ENCODE measurements at places on chromosomes 13 and 19.
A peak's percentile ranks its signal among the peaks of the same experiment; 100 is the strongest.

GRCh38 chr13:69857183-69857821 is 250.3 kb upstream of the ATXN8OS start:
- no peak for DNase-seq

- DNase-seq = peak; percentile 30
These were observed 557 bp downstream of the PSPC1 start for GRCh38 chr13:19782049-19782726.

DNA sequence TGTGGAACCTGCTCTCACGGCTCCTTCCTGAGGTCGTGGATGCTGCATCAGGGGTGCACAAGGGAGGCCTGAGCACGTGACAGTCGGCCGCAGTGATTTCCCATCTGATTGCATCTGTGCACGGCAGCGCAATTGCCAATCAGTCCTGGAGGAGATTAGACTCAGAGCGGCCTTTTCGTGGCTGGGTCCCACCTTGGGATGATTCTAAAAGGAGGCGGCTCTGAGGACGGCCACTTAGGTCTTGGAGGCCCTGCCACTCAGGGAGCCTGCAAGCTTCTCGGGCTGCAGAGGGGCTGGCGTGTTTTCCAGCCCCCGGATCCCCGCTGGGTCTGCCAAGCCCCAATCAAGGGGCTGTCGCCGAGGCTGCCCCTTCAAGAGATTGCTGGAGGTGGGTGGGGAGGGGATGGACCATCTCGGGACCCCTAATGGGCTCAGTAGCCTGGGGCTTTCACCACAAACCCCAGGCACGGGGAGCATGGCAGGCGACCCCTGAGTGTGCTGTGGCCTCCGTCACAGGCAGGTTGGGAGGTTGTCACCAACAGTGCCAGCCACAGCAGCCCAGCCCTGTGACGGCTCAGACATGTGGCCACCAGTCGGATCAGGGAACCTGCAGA is 51.6 kb downstream of the SOX1 start:
- no peak for DNase-seq

DNA sequence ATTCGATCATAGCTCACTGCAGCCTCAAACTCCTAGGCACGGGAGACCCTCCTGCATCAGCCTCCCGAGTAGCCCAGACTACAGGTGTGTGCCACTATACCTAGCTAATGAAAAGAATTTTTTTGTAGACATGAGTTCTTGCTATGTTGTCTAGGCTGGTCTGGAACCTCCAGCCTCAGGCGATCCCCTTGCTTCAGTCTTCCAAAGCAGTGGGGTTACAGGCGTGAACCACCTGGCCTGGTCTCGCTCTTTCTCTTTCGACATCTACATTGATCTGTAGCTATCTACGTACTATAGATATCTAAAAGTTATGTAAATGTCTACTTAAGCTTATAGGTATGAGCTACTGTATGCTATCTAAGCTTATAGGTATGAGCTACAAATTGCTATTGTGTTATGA is 32.4 kb downstream of the NUMBL start:
- DNase-seq = no peak

- DNase-seq = no peak
These were observed 38.4 kb upstream of the TCF3 start for GRCh38 chr19:1690699-1691307.

GRCh38 chr13:112573710-112574109 is 14.2 kb downstream of the TUBGCP3 start:
- no peak for DNase-seq

GRCh38 chr19:38699027-38699346 is 45.3 kb downstream of the CAPN12 start:
- no peak for DNase-seq

DNA sequence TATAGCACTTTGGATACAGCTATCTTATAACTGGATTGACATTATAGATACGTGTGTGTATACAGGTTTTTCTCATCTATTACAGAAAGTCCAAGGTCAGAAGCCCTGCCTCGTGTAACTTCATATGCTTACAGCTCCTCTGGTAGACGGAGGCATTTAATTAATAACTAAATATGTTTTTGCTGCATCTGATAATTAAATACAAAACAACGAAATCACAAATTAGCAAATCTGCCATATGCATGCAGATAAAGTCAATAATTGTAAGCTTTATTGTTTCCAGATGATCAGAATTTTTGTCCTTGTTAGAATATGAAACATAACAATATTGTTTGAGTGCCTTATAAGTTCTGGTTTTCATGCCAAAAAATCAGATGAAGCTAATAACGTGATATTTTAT is 717.7 kb downstream of the LIG4 start:
- no peak for DNase-seq

- no peak for DNase-seq
These were observed 11.0 kb downstream of the SIGLEC11 start for GRCh38 chr19:49949742-49950589.

DNA sequence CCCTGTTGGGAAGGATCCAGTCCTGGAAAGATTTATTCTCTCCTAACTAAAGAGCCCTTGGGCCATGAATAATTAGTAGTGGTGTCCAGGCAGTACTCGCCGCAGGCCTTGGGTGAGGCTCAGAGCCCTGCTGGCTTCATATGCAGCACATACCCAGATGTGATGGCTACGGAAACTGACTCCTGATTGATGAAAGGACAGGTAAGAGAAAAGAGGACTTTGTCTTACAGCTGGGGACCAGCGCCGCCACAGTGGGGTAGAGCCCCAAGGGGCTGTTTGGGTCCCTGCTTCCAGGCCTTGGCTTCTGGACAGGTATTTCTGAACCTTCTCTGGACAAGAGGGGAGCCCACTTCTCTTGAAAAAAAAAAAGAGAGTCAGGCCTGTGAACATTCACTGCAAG is 1680.8 kb downstream of the EFNB2 start:
- DNase-seq = no peak

- DNase-seq = no peak
These were observed 46.8 kb downstream of the ARHGEF18 start for GRCh38 chr19:7395360-7396066.

GRCh38 chr13:108708921-108709320 is 79.5 kb downstream of the MYO16 start:
- DNase-seq = no peak

GRCh38 chr13:75285310-75285709 is 196.7 kb downstream of the TBC1D4 start:
- no peak for DNase-seq

DNA sequence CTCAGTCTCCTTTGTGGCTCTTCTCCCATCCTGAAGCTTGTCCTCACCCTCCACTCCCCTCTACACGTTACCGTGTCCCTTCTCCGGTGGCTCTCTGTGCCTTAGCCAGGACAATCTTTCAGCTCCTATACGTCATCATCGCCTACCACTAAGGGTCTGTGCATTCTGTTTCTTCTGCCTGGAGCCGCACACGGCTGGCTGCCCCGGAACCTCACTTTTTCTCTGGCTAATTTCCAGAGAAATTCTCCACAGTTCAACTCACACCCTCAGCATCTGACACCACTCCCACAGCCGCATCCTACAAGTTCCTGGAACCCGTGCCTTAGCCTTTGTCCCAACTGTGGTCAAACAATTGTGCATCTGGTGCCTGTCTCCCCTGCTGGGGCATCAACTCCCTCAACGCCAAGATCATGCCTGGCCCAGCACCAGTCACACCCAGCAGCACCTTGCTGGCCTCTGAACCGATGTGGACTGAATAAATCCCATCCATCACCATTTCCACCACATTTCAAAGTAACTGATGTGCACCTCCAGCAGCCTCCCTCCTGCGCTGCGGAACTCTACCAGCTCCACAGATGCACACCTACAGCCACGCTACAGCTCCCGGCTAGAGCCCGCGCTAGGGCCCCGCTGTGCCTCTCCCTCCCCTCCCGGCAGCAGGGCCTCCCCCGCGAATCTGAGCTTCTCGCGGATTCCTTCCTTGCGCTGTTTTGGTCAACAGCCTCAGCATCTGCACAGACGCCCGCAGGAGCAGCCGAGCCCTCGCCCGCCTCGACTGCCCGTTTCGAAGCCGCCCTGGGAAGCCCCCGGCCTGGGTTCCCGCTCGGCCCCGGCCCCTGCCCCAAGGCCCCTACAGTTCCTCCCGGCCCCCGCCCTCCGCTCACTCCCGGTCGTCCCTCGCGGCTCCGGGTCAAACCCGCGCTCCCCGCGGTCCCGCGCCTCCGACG is 689 bp downstream of the DCUN1D2 start:
- DNase-seq = peak; percentile 15

GRCh38 chr13:98761126-98761985 is 8.9 kb upstream of the SLC15A1 start:
- DNase-seq = no peak

DNA sequence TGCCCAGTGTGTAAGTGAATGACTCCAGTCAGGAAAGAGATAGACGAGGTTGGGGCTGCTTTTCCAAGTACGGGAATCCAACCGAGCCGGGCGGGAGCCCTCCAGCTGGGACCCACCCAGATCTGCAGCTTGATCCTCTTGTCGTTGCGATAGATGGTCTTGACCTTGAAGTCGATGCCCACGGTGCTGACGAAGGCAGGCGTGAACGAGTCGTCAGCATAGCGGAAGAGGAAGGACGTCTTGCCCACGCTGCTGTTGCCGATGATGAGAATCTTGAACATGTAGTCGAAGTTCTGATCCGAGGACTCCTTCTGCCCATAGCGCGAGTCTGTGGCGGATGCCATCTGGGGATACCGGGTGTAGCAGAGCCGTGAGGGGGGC is 1.5 kb downstream of the RAB3A start:
- DNase-seq = no peak

DNA sequence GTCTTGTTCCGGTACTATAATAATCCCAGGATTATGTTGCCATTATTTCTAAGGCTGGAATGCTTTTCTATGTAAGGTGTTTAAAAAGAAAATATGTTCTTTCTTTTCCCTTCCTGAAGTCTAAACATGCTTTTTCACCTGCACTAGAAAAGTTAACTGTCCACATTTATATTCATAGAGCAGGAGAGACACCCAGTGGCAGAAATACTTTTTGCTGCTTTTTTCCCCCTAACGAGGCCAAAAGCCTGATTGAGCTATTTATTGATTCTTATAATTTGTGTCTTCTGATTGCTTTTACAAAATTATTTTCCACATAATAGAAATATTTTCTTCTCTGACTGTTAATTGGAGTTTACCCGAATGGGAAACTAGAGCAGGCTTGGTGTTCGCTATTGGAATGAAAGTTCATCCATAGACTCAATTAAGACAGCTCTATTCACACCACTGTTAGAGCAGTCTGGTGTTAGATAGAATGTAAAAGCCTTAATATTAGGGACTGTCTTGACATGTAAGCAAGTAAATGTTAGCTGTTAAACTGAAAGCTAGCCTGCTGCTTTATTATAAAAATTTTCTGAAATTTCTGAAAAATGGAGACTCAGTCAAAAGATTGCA is 15.8 kb downstream of the GPR180 start:
- DNase-seq = no peak

DNA sequence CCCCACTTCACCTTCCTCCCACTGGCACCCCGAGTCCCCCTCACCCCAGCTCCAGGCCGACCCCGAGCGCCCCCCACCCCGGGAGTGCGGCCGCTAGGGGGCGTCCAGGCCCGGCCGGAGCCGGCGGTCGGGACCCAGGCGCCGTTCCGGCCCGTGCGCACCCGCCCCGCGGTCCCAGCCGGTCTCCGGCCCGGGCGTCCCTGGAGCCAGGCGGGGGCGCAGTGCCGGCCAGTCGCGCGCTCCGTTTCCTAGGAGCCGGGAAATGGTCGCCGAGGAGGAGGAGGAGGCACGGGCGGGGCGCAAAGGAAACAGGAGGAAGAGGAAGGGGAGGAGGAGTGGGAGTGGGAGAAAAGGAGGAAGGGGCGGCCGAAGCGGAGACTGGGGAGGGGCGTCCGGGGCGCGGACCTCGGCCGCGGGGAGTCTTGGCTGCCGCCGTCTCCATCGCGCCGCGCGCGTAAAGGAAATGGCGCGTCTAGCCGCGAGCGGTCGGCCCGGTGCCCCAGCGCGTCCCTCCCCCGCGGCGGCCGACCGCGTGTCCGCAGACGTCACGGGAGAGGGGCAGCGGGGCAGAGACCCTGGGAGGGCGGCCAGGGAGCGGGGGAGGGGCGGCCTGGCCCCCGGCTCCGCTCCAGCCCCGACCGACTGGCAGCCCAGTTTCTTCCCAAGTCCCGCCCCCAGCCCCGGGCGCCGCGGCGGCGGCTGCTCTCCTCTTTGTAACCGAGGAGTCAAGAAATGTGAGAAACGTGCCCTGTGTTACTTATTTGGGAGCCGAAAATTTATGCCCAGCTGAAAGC is 1.1 kb upstream of the KCTD15 start:
- DNase-seq = peak; percentile 35

DNA sequence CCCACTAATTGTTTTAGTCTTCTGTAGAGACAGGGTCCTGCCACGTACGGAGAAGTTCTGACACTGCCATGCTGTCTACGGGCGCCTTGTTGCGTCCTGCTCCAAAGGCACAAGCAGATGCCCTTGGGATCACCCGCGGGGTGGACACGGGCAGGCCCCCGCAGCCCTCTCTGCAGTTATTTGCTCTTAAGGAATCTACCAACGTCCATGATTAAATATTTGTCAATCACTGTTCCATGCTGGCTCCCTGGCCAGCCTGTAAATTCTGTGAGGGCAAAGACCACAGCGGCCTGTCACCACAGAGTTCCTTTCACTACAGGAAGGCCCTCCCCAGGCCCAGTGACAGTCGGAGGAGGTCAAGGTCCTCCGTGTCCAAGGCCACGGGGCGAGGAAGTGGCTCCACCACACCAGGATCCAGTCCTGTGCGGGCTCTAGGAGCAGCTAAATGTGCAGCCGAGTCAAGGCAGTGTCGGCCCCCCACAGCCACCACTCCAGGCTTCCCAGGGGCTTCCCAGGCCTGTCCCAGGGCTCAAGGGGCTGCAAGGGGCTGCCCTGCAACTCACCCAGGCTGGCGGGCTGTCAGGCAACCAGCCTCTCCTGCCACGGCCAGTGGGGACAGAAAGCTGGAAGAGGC is 2.1 kb downstream of the RNF126 start:
- no peak for DNase-seq

- no peak for DNase-seq
These were observed 81.8 kb downstream of the GGACT start for GRCh38 chr13:100506600-100507422.

- no peak for DNase-seq
These were observed 6.4 kb downstream of the KLF16 start for GRCh38 chr19:1856698-1857603.

GRCh38 chr13:37595162-37595561 is 3.4 kb downstream of the POSTN start:
- no peak for DNase-seq

- no peak for DNase-seq
These were observed 10.2 kb upstream of the PTOV1 start for GRCh38 chr19:49840736-49841249.

GRCh38 chr13:49437705-49438104 is 6.2 kb downstream of the CAB39L start:
- DNase-seq = no peak

DNA sequence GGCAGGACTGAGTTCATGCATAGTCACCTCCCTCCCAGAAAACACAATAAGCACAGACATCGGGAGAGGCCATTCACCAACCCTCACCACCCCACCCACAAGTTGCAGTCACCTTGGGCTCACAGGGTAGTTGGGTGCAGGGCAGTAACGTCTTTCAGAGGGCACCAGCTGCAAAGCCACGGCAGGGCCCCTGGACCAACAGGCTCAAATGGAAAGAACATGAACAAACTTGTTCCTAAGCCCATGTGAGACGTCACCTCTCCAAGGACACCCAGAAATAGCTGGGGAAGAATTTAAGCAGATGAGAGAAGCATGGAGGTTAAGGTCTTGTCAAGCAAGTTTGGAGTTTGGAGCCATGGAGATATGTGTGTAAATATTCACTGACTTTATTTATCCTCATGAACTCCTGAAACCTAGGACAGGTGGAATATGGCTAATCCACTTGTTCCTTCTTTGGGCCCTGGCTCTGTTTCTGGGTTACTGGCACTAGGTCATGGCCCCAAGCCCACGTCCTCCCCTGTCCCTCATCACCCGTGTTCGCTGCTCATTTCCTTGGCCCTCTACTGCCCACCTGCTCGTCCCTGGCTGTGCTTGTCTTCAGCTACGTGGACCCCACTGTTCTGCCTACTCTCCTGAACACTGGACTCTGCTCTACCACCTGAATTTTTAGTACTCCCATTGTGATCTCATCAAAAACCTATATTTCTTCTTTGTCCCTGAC is 40.4 kb downstream of the SACS start:
- DNase-seq = no peak

Measured in activated CD8-positive, alpha-beta memory T cell treated with anti-CD3 and anti-CD28 coated beads for 48 hours (primary cell).